ENCODE measurements at places on chromosomes 3 and 15.

GRCh38 chr15:41437448-41437847, 20.6 kb downstream of the RTF1 start:
- no peak for DNase-seq

DNA sequence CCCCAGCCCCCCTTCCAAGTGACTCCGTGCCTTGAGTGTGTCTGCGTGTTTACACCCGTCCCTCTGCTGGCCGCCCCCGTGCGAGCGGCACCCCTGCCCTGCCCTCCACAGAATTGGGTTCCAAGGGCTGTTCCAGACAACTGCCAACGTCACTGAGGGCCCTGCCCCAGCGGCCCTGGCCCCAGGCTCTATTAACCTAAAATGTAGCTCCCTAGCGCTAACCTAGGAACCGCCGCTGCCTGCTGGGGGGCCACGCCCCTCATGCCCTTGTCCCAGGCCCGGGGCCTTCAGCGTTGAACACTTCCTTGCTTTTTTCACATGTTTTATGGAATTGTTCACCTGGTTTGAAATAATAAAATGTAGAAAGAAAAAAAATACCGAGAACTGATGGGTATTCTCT, 10.0 kb upstream of the SEMA3B start:
- DNase-seq = no peak

DNA sequence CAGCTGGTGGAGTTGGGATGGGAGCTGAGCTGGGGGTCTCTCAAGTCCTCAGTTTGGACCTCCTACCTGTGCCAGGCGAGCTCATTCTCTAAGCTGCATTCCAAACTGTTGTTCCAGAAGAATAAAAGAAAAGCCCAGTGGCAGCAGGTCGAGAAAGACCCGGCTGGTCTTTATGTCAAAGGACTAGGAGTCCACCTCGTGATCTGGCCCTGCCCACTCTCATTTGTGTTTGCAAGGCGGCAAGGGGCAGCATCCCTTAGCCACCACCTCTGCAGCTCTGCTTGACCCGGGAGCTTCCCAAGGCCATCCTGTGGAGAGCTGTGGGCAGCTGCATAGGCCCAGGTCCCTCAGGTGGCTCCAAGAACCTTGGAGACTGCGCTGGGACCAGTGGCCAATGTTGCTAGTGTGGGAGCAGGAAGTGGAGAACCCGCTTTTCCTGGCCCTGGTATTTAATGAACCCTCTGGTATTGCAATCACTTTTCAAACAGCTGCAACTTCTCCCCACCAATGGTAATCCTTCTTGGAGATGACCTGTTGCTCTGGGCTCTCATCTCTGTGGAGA, 30.9 kb downstream of the KY start:
- DNase-seq = no peak

GRCh38 chr15:85374831-85375230, 5.6 kb upstream of the AKAP13 start:
- DNase-seq = no peak

GRCh38 chr3:190119461-190120268, 1.0 kb downstream of the P3H2 start:
- no peak for DNase-seq

DNA sequence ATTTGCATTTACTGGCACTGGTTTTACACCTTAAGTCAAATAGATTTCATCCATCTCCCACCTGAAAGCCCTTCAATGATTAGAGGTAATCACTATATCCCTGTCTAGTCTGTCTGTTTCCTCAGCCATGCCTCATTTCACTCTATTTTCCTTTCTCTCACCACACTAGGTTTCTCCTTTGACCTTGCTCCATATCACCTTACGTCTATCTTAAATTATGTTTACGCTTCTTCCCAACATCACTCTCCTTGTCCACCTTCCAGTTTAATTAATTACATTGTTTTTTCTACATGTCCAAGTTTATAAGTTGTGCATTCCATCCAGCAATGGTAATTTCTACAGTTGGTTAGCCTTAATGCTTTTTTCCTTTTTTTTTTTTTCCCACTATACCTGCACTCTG, 396.7 kb upstream of the PDZRN3 start:
- no peak for DNase-seq

- no peak for DNase-seq
These were observed 53.4 kb upstream of the SEC13 start for GRCh38 chr3:10374311-10374710.

- DNase-seq = no peak
These were observed 30.5 kb downstream of the CD47 start for GRCh38 chr3:108060331-108060730.

- DNase-seq = peak; percentile 8
These were observed 58.1 kb downstream of the RSRC1 start for GRCh38 chr3:158167737-158168557.

DNA sequence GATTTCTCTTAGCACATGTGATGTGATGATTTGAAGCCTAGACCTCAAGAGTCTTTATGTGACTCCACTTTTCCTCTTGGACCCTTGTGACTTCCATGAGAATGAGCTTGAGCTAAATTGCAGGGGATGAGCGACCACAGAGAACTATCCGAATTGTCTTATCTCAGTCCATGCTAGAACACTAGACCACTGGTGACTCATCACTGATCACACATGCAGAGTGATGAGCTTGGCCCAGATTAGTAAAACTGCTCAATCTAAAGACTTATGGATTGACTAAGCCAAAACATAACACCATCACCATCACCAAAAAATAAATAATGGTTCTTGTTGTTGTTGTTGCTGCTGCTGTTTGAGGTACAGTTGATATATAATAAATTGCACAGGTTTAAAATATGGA, 114.1 kb upstream of the CFAP20DC start:
- DNase-seq = no peak

DNA sequence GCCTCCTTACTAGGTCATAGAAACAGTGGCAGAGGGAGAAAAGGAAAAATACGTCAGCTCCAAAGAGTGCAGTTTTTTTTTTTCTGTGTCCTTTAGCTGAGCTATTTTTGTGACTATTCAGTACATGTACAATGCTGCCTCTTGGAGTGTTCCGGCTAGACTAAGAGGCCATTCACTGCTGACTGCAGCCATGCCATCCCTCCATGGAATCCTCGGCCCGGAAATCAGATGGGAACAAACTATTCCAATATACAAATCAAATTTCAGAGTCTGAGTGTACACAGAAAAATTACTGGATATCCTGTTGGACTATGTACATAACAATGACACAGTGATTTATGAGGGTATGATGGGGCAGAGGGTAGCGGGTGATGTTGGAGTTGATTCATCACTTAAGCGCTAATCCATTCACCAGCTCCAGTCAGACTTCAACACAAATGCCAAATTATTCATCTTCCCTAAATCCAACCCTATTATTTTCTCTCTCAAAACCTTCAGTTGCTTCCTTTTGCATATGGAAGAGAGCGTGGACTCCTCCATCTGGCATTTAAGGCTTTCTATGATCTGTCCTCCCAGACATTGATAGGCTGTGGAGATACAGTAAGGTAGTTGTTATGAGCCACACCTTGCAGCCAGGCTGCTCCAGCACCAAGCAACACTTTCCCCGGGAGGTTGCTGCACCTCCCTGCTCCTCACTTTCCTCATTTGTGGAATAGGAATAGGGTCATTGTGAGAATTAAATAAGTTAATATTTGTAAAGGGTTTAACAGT, 109.1 kb downstream of the LPP start:
- DNase-seq = no peak

GRCh38 chr15:41971895-41972252, 483 bp downstream of the EHD4 start:
- DNase-seq = no peak

DNA sequence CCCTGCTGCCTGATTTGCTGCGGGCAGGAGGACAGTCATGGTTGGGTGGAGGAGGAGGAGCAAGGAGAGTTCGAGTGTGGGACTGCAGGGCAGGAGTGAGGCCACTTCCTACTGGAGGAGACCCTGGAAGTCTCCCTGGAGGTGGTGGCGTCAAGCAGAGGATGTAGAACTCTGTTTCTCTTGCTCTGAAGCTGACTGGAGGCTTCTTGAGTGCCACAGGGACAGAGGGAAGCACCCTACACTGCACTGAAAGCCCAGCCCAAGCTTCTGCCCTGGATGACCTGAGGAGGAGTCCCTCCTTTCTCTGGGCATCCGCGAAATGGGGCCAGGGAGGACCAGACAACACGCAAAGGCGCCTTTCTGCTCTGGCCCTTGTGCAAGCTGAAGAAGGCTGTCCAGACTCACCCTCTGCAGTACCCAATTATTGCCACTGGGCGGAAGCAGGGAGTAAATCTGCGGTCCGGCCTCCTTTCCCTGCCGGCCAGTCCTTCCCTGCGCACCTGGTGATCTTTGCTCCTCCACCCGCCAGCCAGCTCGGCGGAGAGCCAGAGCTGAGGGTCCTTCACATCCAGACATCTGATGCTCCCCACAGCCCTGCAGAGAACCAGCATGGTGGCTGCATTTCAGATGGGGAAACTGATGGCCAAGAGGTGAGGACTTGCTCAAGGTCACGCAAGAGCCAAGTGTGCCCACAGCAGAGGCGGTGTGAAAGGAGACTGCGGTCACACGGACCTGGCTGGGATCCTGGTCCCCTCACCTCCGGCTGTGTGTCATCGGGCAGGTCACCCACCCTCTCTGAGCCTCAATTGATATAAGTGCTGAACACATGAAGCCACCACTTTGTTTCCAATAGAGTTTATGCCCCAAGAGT, 207.1 kb downstream of the TBC1D2B start:
- peak; percentile 50 for DNase-seq

- DNase-seq = no peak
These were observed 510.8 kb upstream of the MCTP2 start for GRCh38 chr15:93720607-93721006.

DNA sequence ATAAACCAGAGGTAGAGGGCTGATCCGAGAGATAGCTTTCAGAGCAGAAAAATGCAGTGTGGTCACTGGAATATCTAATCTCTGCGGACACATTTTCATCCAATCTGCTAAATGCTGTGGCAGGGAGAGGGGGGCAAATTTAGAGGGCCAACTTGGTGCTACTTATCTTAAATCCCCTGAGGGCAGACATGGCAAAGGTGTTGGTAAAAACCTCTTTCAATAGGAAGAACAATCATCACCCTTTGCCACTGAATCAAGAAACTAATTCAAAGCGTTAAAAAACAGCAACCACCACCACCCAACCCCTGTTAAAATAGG, 152.9 kb downstream of the MECOM start:
- DNase-seq = no peak

- DNase-seq = no peak
These were observed 605.4 kb downstream of the FGF12 start for GRCh38 chr3:192121923-192122322.

DNA sequence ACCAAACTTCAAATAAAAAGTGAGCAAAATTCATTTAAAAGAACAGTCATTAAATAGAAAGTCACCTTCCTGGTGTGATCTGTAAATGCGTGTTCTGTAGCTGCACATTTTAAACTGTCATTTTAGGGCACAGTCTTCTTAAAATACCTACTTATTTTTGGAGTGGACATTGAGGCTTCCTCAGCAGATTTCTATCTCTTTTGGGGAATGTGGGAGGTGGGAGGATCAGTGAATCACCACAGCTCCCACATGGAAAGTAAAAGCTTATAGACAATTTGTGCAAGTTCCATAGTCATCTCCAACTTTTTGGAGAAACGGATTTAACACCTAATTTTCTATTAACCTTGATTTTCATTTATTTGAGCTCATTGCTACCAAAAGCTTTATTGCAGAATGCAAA, 21.0 kb upstream of the MOBP start:
- no peak for DNase-seq

DNA sequence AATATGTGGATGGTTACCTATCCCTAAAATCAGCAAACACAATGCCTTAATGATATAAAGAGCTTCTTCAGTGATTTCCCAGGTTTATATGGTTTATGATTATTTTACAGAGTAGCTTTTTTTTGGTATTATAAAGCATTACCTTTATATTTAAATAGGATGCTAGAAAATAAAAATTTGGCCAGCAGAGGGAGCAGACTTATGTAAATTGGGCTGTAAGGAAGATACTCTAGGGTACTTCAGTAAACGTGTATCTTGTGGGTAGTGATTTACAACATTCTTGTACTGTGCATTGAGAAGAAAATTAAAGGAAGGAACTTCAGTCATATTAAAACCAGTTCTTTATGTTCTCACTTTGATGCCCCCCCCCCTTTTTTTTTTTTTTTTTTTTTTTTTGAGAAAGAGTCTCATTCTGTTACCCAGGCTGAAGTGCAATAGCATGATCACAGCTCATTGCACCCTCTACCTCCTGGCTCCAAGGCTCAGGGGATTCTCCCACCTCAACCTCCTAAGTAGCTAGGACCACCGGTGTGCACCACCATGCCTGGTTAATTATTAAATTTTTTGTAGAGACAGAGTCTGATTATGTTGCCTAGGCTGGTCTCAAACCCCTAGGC, 167.9 kb downstream of the BBX start:
- DNase-seq = no peak

GRCh38 chr3:137330246-137330645, 372.5 kb downstream of the IL20RB start:
- DNase-seq = no peak

DNA sequence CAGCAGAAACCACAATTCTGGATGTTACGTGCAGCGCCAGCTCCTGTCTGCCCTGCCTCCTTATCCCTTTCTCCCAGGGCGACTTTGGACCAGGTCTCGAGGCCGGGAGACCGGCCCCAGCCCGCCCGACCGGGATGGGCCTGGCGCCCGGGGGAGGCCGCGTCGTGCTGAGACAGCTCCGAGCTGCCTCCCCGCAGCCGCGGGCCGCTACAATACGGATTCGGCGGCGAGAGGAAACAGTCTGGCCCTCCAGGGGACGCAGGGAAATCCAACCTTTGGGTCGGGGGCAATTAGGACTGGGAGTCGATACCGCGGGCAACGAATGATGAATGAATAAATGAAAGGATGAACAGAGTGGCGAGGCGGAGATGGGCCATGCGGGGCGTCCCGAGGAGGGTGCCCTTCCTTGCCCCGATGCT, 537 bp downstream of the GRAMD2A start:
- no peak for DNase-seq

DNA sequence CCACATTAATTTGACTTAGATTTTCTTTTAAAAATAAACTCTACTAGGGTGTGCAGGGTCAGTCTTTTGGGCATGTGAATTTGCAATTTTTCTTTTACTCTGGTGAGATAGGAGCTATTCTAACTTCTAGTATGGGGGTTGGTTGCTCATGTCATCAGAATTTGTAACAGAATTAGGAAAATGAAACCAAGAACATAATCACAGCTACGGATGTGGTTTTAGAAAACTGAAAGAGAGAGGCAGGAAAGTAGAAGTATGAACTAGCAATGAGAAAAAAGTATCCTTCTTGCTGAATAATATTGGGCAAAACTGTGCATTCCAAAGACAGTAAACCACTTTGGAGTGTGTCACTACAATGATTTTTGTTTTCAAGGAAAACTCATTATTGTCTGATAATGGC, 43.3 kb downstream of the ADPGK start:
- DNase-seq = no peak

GRCh38 chr3:132682201-132682600, 22.1 kb downstream of the UBA5 start:
- DNase-seq = no peak

- no peak for DNase-seq
These were observed 7.8 kb upstream of the KIF7 start for GRCh38 chr15:89662893-89663626.

- no peak for DNase-seq
These were observed 11.2 kb upstream of the KLHL40 start for GRCh38 chr3:42674146-42674545.

GRCh38 chr3:151769175-151769574, 35.4 kb downstream of the AADACL2 start:
- DNase-seq = no peak
